SJSA1 (cell line): ENCODE measurements at places on chromosomes 2 and 18.

- DNase-seq = no peak
These were observed 13.2 kb downstream of the EPAS1 start for GRCh38 chr2:46310446-46310845.

DNA sequence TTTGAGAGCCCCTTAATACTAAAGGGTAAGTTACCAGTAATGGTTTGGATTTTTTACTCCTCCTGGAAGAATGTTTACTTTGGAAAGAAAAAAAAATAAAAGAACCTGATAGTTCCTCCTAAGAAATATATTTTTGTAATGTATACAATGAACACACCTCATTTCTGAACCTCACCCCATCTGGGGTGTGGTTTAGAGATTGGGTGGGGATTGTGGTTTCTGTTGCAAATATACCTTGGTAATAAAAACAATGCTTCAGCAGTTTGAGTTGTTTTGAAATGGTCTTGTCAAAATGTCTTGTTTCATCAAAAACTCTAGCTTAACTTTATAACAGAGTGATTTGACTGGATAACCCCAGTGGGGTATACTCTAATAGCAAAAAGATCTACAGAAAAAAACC is 448.9 kb upstream of the MEIS1 start:
- DNase-seq = no peak

GRCh38 chr2:37365669-37366068 is 21.2 kb downstream of the QPCT start:
- DNase-seq = peak; percentile 2

- no peak for DNase-seq
These were observed 46.8 kb downstream of the EPG5 start for GRCh38 chr18:45920367-45920766.
